Effector memory CD4-positive, alpha-beta T cell (primary cell): ENCODE measurements at places on chromosomes 7 and 10.

DNA sequence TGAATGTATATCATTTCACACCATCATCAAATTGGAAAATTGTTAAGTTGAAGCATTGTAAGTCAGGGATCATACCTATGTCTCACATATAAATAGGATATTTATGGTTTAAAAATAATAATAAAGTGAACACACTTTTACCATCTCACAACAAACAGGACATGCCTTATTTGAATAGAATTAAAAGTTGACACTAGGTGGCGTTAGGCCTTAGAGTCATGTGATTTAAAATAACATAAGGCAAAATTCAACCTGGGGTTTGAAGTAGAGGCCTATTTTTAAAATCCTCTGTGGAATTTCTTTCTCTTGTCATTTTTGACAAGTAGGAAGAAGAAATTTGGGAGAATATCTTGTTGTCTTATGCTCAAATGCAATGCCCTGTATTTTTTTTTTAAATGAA lies 184.7 kb upstream of the PCDH15 start:
- DNase-seq, result no peak

DNA sequence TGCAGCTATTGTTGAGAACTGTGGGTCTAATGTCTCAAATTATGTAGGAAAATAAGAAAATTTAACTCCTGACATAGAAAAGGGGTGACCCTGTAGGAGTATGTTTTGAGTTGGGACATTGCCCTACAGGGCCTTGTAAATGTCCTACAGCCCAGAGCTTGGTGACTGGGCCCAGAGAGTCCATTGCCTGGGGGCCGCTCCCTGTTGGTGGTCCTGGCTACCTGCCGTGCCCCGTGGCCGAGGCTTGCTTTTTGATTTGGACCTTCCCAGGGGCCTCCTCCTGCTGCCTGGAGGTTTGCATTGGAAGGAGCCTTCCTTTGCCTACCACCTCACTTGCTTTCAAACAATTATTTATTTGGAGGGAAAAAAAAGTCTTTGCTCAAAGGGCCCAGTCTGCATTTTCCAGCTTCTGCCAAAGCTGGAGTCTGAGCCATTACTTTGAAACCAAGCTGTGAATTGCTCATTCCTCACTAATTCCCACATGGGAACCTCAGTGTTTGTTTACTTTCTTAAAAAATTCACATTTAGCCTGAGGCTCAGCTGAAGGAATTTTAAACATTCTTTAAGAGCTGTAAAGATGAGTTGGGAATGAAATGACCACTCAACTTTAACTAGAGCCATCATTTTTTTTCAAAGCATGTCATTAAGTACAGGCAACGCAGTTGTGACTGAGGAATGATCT lies 355.0 kb downstream of the GLRX3 start:
- no peak for DNase-seq

- DNase-seq, result no peak
Measured at GRCh38 chr10:53453196-53453595, 680.6 kb upstream of the MBL2 start.

DNA sequence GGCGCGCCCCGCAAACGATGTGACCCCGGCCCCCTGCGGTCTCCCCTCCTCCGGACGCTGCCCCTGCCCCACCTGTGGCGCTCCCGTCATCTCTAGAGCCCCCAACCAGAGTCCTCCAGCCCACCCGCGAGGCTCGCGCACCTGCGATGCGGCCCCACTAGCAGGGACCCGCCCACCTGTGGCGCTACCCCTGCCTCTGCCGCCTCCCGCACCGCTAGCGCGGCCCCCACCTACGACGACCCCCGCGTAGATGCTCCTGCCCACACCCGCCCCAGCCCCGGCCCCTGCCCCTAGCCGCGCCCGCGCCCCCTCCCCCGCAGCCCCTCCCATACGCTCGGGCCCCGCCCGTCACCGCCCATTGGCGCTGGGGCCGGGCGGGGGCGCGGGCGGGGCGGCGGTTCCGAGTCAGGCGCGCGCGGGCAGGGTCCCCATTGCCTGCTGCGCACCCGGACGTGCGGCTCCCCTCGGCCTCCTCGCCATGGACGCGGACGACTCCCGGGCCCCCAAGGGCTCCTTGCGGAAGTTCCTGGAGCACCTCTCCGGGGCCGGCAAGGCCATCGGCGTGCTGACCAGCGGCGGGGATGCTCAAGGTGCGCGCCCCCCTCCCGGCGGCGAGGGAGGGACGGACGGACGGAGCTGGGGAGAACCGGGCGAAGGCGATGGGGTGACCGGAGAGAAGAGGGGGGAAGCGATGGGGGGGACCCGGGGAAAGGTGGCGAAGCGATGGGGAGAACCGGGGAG lies at the start of gene PFKP:
Gene PFKP (plus strand): TSS at position 431 of the 741 bp plus-strand sequence. CDS start 48 bp downstream, at position 479.
- peak; percentile 33 for DNase-seq

DNA sequence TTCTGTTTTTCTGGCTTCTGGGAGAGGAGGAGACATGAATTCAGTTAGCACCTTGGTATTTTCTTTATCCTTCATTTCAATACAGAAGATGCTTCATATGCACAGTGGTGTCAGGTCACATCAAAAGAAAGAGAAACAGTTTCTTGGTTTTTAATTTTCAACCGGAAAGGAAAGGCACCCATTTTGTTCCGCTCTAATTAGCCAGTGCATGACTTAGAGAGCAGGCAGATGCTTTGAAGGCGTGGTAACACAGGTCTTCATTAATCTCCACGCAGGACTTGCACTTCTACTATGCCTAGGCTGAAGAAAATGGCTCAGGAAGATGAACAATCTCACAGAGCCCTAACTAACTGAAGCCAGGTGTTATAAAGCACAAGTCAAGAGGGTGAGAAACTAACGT lies 70.4 kb upstream of the ATRNL1 start:
- DNase-seq, result no peak

- DNase-seq, result no peak
Measured at GRCh38 chr10:94016727-94017714, 23.3 kb downstream of the PLCE1 start.

GRCh38 chr10:124428207-124428777 lies 9.6 kb upstream of the OAT start:
- no peak for DNase-seq

GRCh38 chr10:70399177-70399576 lies 4.8 kb upstream of the EIF4EBP2 start:
- no peak for DNase-seq

DNA sequence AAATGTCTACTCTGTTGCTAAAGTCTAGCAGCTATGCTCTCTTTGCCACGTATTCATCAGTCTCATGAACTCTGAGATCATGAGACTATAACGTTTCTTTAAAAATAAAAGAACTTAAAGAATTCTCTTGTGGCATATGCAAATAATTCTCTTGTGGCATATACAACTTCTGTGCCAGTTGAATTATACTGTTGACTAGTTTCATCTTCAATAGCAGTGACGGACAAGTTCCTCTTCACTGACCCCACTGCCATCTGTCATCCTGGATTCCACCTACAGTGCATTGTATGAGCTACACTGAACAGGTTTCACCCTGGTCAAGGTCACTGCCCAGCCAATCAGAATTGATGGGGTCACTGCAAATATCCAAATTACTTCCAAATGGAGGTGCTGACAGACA lies 88.2 kb downstream of the CD36 start:
- DNase-seq, result no peak

DNA sequence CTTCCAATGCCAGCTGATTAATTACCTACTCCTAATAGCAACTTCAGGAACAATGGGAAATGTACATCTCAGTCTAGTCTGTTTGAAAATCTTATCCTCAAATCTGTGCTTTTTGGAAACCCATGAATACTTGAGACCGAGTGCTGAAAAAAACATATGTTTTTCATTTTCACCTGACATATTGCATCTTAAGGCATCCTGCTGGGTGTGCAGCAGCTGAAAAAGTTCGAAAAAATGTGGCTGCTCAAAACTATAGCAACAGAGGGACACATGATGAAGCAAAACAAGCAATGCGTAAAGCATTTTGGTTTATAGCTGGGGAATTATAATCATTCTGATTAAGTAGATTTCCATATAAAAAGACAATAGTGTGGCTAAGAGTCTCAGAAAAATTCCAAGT lies 218.0 kb downstream of the CREB5 start:
- DNase-seq, result no peak

DNA sequence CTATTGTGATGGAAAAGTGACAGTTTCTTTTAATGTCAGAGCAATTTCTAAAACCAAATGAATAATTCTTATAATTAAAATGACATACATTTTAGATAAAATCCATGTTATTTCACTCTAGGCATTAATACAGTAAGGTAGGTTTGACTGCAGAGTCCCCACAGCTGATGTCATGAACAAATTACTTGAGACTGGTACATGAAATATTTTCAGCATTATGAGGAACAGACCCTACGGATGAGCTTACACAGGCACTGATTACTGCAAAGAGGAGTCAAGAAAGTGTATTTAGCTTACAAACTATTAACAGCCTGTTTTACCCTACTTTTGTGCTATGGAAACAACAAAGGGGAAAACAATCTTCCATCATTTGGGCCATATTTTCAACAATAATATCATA lies 8.9 kb downstream of the COL1A2 start:
- DNase-seq, result no peak

DNA sequence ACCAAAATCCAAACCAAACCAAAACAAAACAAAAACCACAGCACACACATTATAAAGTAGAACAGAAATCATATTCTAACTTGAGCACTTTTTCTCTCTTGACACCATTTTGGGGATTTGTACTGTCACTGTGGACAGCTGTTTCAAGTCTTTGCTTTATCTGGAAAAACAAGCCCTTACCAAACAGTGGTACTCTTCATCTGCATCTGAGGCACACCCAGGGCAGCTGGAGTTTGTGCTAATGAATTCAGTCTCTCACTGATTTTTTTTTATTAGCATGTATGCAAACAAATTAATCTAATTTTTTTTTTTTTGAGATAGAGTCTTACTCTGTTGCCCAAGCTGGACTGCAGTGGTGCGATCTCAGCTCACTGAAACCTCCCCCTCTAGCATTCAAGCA lies 171.4 kb downstream of the RAPGEF5 start:
- DNase-seq, result no peak

GRCh38 chr10:117638200-117638599 lies 95.7 kb downstream of the EMX2 start:
- no peak for DNase-seq

- DNase-seq, result no peak
Measured at GRCh38 chr10:12201543-12201942, 5.6 kb downstream of the CDC123 start.
